ENCODE measurements at places on chromosomes 4 and X.

- DNase-seq = no peak
Measured at GRCh38 chrX:120781403-120781802, 94.3 kb downstream of the CT47B1 start.

DNA sequence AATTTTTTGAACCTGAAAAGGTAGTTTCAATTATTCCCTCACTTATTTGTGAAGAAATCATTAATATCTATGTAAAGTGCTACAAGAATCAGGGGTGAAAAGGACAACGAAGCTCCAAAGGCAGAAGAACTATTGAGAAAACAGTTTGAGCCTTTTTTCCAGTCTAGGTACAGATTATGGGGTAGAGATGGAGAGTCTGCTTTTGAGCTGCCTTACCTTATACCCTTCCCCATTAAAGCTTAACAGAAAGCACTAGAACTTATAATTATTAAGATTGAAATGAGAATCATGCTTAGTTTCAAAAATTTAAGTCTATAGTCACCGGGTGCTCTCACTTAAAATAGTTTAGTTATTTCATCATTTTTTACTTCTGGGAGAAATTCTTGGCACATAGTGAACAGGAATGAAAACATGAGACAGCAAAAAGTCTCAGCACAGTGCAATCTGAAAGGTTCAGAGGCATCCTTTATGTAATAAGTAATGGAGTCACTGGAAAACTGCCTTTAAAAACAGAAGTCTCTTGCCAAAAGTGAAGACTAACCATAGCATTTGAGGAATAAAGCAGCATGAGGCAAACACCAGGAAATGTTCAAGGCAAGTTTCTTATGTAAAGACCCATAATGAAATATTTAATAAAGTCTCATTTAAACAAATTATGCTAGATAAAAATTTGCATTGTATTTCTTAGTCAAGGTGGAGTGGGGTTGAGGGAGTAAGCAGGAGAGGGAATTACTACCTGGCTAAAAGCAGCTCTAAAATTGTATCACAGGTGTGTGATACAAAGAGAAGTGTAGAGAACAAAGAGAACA, 5.1 kb upstream of the DCLK2 start:
- DNase-seq = no peak

- no peak for DNase-seq
Measured at GRCh38 chr4:158299459-158300007, 89.2 kb downstream of the TMEM144 start.

- no peak for DNase-seq
Measured at GRCh38 chr4:156536661-156537060, 434.9 kb downstream of the PDGFC start.

- DNase-seq = no peak
Measured at GRCh38 chrX:74788545-74789086, 136.6 kb downstream of the NEXMIF start.

- DNase-seq = peak; percentile 15
Measured at GRCh38 chr4:177444911-177445736, 2.9 kb upstream of the AGA start.

DNA sequence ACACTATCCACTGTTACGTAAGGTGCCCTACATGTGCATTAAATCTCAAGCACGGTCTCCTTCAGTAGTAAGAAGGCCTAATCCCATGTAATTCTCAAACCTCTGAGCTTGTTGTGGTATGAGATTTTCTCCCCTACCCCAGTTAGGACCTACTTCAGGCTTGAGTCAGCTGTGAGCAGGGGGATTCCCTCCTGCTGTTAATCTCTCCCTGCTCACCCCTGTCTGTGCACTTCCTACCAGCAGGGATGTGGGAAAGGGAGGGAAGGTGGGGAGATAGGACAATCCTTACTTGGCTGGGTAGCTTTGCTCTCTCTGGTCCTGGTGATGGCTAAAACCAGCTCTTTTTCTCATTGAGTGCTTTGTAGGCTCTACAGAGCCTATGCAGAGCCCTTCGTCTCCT, 60.8 kb downstream of the PALLD start:
- DNase-seq = no peak

DNA sequence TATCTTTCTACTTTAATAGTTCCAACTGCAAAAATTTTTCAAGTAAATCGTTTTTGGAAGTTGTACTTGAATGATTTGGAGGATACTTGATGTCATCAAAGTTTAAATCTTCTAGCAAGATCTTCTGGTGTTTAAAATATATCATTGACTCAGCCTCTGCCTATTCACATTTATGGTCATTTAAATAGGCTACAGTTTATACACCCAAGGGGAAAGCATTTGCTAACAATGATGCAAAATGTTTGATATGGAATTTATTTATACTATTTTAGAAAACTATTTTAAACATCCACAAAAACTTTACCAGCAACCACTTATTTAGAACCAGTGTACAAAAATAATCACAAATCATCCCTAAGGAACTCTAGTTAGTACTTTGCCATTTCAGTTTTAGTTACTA, 123.3 kb upstream of the STIM2 start:
- no peak for DNase-seq

DNA sequence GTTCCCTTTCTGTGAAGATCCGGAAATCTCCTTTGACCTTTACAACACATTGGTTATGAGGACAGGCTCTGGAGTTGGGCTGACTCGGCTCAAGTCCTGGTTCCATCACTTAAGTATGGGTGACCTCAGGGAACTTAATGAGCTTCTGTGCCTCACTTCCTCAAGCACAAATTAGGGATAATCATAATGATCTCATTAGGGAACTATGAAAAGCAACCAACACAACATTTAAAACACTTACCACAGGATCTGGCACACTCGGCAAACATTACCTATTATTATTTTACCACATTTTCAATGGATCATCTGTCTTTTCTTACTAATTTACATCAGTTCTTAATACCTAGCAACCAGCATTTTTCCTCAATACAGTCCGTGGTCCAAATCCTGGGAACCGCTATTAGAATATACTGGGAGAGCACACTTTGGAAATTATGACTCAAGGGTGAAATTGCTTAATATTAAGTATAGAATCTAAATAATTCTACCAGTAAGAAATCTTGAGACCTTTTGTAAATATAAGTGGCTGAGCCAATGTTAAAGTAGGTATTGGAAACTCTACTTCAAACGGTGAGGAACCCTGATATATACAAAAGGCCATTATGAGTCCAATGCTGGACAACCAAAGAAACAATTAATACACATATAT, 19.6 kb downstream of the ADGRA3 start:
- no peak for DNase-seq

GRCh38 chr4:8219236-8219635, 20.1 kb downstream of the SH3TC1 start:
- DNase-seq = no peak

DNA sequence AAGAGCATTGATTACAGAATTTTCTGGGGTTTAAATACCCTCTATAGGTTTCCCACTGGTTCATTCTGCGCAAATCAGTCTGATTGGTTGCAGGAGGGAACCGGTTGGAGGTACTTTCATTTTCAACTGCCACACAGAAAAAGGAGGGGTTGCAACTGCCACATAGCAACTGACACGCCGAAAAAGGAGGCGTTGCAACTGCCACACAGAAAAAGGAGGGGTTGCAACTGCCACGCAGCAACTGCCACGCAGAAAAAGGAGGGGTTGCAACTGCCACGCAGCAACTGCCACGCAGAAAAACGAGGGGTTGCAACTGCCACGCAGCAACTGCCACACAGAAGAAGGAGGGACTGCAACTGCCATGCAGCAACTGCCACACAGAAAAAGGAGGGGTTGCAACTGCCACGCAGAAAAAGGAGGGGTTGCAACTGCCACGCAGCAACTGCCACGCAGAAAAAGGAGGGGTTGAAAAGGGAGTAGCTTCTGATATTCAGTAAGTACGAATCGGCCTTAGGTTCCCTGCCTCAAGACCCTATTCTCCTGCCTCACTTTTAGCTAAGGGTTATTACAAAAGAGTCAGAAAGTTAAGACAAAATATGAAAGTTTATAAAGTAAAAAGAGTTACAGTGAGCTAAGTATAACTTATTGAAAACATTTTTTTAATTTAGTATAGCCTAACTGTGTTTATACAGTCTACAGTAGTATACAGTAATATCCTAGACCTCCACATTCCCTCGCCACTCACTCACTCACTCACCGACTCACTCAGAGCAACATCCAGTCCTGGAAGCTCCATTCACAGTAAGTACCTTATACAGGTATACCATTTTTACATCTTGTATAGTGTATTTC, 431.8 kb downstream of the KCTD8 start:
- no peak for DNase-seq

GRCh38 chrX:40440866-40441265, 139.9 kb upstream of the ATP6AP2 start:
- DNase-seq = no peak

DNA sequence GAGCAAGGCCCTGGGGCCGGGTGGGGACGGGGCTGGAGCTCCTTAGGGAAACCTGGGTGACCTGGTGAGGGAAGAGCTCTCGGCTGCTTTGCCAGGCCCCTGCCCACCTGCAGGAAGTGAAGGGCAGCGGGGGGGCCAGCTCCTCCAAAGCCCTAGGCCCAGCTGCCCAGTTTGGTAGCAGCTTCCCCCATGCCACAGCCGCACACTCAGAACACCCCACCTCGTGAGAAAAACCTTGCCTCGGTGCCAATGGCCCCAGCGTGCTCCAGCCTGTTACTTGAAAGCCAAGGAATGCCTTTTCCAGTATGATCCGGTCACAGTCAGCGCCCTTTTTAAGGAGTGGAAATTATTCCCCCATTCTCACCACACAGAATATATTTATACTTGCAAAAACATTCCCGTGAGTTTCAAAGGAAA, 38.3 kb downstream of the ACOX3 start:
- DNase-seq = peak; percentile 59

- DNase-seq = no peak
Measured at GRCh38 chr4:122992641-122993040, 70.2 kb upstream of the NUDT6 start.

GRCh38 chr4:127179256-127180087, 453.3 kb upstream of the INTU start:
- DNase-seq = no peak

- DNase-seq = no peak
Measured at GRCh38 chr4:34720571-34720970, 1523.7 kb downstream of the ARAP2 start.

Measured in thyroid gland (tissue), 4 donors.